ENCODE measurements at places on chromosomes 12 and 14.
A peak's percentile ranks its signal among the peaks of the same experiment; 100 is the strongest.

GRCh38 chr14:89206389-89207031 lies 210.5 kb downstream of the FOXN3 start:
- no peak for DNase-seq

DNA sequence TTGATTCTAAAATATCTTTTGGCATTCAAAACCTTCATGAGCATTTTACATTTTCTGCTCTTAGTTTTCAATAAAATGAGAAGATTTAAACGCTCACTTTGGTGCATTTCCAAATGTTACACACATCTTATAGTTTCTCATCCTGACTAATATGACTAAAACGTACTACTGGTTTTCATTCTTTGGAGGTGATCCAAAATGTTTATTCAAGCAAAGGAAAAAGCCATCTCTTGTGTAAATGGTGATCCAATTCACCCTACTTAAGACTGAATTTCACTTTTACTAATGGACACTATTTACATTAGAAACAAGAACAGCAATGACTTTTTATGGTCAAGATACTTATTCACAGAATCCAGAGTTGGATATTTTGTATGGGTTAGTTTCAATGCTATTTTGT lies 86.6 kb downstream of the KITLG start:
- DNase-seq, result no peak

GRCh38 chr14:81165188-81165587 lies 55.6 kb downstream of the GTF2A1 start:
- no peak for DNase-seq

- no peak for DNase-seq
Observed at GRCh38 chr12:53694756-53695151, 18.9 kb upstream of the ATP5MC2 start.

DNA sequence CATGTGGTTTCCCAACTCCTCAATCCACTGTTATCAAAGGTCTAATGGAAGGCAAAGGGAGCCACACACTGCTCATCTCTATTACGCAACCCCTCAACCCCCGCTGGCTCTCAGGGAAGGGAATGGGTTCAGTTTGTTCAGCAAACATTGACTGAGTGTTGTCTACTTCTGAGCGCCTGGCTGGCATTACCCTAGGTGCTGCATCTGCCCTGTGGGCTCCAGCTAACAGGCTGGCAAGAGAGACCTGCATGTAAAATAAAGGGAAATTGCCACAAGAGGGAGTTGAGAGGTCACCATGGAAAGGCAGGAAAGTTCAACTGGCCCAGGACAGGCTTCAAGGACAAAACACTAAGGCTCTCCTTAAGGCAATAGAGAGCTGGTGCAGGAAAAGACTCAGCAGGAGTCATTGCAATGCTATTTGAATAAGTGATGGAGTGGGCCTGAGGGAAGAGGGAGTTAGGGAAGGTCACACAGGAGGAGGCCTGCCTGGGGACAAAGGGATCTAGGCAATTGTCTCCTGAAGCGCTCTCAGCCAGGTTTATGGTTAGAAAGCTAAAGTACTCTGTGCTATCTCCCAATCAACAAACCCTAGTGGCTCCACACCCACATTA lies 5.5 kb upstream of the ZNF740 start:
- no peak for DNase-seq

- no peak for DNase-seq
Observed at GRCh38 chr14:100065942-100066574, 836 bp downstream of the EVL start.

DNA sequence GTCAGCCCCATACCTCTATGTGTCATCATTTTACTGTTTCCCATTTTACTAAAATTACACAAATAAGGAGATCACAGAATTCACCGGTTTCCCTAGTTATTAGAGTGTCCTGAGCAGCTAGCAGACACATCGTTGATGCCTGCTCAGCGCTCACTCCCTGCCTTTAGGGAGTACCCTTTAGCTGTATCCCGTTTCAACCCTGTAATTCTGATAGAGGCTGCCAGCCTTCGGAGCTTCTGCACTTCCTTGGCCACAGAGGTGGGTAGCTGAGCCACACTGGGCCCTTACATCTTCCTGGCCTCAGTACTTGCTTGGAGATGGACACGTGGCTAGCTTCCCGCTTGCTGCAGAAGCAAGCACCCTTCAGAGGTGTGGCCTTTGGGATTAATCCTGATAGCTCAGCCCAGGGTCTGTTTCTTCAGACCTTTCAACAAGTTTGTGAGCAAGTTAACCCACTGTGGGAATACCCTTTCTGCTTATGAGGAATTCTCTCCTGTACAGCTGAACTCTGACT lies 14.3 kb upstream of the FBXW8 start:
- no peak for DNase-seq

- DNase-seq, result no peak
Observed at GRCh38 chr12:106774808-106775524, 484 bp downstream of the RIC8B start.

DNA sequence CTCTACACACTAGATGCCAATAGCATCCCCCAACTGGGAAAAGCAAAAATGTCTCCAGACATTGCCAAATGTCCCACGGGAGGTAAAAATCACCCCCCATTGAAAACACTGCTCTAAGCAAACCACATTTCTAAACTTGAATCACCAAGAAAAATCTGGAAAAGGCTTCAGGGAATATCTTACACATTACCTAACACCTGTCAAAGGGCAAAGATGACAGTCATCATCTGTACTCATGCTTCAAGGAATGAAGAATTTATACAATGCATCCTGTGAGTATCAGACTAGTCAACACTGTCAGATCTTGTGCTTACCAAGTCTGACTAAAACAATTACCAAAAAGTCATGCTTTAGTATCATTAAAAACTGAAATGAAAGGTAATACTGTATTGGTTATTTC lies 161.6 kb upstream of the SOX5 start:
- no peak for DNase-seq

DNA sequence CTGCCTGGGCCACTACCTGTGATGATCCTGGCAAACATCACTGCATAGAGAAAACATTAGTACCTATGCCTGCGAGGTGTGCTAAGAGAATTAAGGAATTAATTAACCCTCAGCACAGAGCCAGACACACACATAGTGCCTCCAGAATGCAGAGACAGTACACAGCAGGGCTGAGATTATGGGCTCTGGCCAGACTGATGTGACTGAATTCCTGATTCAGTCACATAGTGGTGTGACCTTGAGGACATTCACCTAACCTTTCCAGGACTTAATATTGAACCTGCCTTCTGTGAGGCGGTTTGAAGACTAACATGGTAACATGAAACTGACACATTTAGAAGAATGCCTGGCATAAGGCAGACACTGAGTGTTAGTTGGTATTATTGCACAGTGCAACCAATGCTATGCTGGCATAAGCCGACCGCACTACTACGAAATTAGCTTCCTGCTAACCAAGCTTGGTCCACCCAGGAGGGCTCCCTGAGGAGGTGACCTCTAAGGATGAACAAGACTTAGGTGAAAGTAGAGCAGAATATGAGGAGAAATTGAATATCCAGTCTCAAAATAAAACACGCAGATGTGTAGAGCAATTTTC lies 32.0 kb upstream of the SELPLG start:
- no peak for DNase-seq

GRCh38 chr14:101980700-101981099 lies 16.3 kb downstream of the DYNC1H1 start:
- no peak for DNase-seq

DNA sequence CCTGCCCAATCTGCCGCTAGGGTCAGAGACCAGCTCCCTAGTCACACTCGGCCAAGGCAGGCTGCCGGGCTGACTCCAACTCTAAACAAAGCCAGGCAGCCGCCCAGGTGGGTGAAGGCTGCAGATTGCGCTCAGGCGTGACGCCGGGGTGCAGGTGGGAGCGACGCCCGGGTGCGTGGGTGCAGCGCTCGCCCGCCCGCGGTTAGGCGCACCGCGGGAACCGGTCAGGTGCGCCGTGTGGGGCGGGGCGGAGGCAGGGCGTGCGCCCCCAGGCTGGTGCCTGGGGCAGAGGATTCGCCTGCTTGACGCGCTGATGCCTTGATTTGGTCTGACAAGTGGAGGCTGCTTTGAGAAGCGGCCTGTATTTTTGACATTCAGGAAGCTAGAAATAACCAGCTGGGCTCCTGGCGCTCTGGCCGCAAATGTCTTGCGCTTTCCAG lies 126.7 kb upstream of the HIF1A start:
- DNase-seq, result peak; percentile 74

DNA sequence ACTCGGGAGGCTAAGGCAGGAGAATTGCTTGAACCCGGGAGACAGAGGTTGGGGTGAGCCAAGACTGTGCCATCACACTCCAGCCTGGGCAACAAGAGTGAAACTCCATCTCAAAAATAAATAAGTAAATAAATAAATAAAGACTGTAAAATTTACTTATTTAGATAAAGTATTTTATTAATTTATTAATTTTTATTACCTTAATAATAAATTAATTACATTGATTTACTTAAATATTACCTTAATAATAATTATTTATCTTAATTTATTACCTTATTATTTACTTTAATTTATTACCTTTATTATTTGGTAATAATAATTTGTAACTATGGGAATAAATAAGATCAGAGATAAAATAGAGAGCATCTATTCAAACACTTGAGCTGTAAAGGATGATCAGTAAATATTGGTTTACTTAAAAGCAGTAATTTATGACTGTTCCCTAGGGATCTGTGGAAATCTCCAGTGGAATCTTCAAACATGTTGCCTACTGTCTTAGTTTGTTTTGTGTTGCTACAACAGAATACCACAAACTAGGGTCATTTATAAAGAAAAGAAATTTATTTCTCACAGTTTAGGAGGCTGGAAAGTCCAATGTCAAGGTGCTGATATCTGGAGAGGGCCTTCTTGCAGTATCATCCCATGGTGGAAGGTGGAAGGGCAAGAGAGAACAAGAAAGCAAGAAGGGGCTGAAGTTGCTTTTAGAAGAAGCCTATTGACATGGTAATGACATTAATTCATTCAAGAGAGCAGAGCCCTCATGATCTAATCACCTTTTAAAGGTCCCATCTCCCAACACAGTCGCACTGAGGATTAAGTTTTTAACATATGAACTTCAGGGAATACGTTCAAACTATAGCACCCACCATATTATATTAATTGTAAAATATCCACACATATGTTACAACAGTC lies 37.1 kb downstream of the SOCS2 start:
- DNase-seq, result no peak

DNA sequence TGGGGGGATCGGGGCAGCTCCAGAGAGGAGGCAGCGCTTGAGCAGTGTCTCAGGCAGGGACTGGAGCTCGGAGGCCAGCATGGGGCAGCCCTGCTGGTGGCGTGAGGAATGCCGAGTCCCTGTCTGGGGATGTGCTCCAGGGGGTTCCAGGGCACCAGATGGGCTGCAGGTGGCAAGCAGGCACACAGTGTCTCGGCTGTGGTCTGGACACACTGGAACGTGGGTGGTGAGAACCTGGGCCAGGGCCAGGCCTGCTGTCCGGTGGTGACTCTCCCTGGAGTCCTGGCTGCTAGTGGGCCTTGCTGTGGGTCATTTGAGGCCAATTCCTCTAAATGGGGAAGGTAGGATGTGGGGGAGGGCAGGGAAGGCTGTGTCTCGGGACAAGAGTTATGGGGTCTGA lies 199.4 kb upstream of the RTL1 start:
- no peak for DNase-seq

- DNase-seq, result no peak
Observed at GRCh38 chr14:50363714-50364111, 33.0 kb downstream of the CDKL1 start.

GRCh38 chr12:113285679-113286610 lies 49.0 kb downstream of the SLC8B1 start:
- no peak for DNase-seq

DNA sequence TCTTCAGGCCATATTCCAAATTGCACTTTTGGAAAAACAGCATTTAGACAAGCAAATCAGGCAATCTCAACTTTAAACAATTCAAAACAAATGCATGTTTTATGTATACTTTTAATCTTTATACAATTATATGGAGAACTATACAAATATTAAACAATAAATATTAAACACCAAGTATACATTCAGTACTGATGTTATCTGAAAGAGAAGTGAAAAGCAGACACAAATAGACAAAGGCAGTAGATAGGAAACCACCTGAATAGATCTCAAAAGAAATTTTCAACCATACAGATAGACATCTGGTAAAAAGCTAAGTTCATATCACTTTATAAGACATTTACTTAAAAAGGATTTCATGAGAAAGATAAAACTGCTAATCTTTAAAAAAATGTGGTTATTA lies 65.2 kb downstream of the ZC3H14 start:
- no peak for DNase-seq

DNA sequence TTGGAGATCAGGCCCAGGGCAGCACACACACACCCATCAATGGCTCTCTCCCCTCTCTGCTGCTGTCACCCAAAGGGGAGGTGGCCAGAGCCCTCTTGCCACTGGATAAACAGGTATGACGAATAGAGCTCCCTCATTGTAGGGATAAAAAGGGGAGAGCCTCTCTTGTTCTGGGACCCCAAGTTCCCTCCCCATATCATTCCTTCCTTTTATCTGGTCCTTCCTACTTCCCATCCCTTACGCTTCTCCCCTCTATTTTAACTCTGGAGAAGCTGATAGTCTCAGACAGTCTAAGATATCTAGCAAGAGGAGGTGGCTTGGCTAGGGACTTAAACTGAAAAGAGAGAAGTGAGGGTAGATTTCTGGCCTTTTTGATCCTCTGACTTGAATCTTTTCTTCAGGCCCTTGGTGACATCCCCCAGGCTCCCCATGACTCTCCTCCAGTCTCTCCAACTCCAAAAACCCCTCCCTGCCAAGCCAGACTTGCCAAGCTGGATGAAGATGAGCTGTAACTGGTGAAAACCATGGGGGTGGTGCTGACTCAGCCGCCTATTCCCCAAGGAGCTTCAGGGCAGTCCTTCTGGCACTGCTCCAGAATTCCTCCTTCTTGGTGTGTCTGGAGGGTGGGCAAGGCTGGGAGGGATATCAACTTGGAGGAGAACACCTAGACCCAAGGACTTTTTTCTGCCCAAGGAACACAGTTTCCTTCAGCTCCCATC lies 5.3 kb downstream of the ARHGEF25 start:
- no peak for DNase-seq
